Kidney epithelial cell (primary cell): ENCODE measurements at places on chromosomes 4 and X. TPM values are rescaled to one million over a fixed set of nuclear protein-coding genes. Genes with fewer than 3 reads are reported as not detected.

The GPR82 gene
- total RNA-seq = not detected in 2 replicates

The ABCG2 gene
- total RNA-seq = under 0.01 and 0.21 TPM in 2 replicates

The XKRX gene
- total RNA-seq = 0.04 TPM in 1 of 2 replicates, not detected in the other

The RIPPLY1 gene
- total RNA-seq = not detected in 2 replicates

The FGB gene
- 1.5 and 3.7 TPM in 2 replicates for total RNA-seq

The SERTM2 gene
- not detected in 2 replicates for total RNA-seq

The NPY5R gene
- total RNA-seq = 1.3 TPM in 1 of 2 replicates, not detected in the other

The TACR3 gene
- not detected in 2 replicates for total RNA-seq
